ENCODE measurements at places on chromosomes 1 and 21.

DNA sequence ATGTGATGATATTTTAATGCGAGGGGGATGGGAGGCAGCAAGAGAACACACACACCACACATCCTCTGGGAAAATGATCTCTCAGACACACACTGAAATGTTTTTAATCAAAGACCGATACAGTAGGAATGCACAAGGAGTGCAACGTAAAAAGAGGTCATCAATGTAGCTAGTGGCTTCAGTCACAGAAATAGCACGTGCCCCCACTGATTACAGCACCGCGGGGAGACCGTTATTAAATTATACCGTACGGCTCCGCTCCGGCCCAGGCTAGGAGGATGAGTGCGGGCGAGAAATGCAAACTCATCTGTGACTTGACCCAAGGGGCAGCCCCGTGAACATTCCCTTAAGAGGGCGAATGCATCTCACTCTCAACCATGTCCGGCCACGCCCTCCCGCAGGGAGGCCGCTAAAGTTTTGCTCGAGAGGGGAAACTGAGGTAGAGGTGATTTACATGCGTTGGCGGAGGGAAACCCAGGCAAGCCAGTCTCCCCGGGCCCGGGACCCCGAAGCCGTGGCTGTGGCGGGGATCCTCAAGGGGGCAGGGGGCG is 552 bp downstream of the UBR4 start:
- DNase-seq, result peak; percentile 58

DNA sequence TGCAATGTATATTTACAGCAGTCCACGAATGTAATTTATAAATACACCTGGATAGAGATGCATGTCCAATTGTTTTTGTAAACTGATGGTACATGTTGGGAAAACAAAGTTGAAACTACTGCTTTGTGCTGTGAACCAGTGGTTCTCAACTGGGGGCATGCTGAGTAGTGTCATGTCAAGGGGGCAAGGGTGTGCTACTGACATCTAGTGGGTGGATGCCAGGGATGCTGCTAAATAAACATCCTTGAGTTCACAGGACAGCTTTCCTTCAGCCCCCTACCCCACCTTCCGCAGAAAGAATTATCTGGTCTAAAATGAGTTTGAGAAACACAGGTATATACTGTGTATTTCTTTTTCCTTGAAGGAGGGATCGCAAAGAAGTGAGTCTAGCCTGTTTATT is 95.9 kb downstream of the RASAL2 start:
- no peak for DNase-seq

- DNase-seq, result no peak
These were observed 18.3 kb downstream of the HOOK1 start for GRCh38 chr1:59833022-59833421.

- no peak for DNase-seq
These were observed 136.1 kb upstream of the IRF2BP2 start for GRCh38 chr1:234745844-234746797.

GRCh38 chr1:199931666-199932377 is 95.7 kb upstream of the NR5A2 start:
- no peak for DNase-seq

- peak; percentile 78 for DNase-seq
These were observed 31.0 kb upstream of the IL10 start for GRCh38 chr1:206803221-206803730.

- DNase-seq, result no peak
These were observed 42.9 kb upstream of the TDRD10 start for GRCh38 chr1:154459080-154459479.

- DNase-seq, result no peak
These were observed 40.8 kb downstream of the MCOLN2 start for GRCh38 chr1:84956097-84956496.

DNA sequence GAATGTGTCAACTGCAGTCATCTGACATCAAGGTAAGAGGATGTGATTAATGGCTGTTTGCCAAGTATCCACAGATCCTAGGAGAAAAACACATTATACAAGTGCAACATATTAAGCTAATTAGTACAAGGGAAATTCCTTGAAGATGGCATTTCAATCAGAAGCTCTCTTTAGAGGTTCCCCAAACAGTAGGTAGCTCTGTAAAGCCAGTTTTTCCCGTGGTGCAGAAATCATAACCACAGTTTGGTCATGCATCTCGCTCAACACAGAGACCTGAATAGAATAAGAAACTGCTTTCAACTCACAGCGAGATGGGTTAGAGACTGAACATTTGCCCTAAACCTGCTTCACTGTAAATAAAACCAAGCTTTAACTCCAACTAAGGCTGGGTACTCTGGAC is 230.5 kb upstream of the CAMK1G start:
- no peak for DNase-seq

GRCh38 chr1:204201348-204202040 is 5.2 kb upstream of the KISS1 start:
- no peak for DNase-seq

- DNase-seq, result no peak
These were observed 256.7 kb downstream of the COL11A1 start for GRCh38 chr1:102851616-102852015.

DNA sequence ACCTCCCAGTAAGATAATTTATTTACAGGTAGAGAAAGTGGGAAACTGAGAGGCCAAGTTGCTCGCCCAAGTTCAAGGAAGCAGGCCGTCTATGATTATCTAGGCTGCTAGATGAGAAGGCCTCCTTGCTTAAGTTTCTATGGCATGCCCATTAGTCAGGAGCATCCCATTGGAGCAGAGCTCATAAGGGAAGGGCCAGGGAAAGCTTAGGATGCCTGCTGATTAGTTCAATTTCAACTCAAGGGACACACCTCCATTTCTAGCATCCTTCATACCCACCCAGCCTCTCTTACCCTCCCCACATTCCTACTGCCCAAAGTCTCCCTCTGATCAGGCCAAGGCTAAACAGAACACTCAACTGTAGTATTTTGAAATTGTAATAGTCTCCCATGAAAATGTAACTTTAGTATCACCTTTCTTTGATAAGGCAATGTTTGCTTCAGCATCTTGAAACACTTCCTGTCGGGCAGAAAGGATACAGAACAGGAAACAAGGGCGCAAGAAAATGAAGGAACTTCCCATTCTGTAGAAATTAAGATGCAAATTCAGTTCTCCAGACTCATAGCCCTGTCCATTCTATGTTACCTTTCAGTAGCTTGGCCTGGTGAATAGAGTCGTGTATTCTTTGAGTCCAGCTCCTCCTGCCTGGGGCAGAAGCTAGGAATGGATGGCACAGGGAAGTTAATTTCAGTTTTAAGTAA is 46.3 kb upstream of the TARBP1 start:
- DNase-seq, result no peak

- no peak for DNase-seq
These were observed 268.8 kb upstream of the CSF3R start for GRCh38 chr1:36751525-36751924.

GRCh38 chr1:88175631-88176226 is 508.3 kb upstream of the PKN2 start:
- DNase-seq, result no peak

DNA sequence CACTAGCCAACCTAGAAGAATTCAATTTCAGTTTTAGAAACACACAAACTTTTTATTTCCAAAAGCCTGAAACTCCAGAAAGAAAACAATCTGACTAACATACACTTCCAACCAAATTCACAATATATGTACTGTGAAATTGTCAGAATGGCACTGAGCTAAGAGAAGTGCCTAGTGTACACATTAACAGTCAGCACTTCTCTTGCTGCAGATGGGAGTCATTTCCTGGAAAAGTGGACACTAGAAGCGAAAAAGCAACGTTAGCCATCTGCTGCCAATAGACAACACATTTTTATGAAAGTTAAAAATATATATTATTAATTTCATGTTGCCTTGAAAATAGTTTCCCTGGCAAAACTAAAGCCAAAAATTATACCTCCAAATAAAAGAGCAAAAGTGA is 66.1 kb downstream of the EPS15 start:
- no peak for DNase-seq

GRCh38 chr21:36237441-36237840 is 80.8 kb downstream of the DOP1B start:
- DNase-seq, result no peak

GRCh38 chr21:43720539-43721166 is 1.7 kb downstream of the PDXK start:
- DNase-seq, result no peak

DNA sequence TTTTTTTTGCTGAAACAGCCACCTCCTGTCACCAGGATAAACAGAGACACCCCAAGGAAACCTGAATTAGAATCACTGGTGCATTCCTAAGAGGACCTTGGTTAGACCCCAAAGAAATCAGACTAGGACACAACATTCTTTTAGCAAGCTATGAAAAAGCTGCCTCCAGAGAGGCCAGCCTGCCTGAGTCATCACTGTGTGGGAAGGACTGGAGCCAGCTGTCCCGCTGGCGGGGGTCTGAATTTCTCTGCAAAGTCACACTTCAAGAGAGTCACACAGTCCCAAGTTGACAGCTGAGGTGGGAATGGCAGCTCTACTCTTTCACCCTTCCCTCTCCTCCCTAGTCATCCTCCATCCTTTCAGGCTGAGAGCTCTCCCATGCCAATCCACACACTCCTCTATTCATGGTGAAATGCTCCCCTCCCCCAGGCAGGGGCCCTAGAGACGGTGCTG is 405.0 kb upstream of the POU3F1 start:
- DNase-seq, result no peak

GRCh38 chr1:234495231-234495990 is 16.4 kb upstream of the TARBP1 start:
- DNase-seq, result no peak

DNA sequence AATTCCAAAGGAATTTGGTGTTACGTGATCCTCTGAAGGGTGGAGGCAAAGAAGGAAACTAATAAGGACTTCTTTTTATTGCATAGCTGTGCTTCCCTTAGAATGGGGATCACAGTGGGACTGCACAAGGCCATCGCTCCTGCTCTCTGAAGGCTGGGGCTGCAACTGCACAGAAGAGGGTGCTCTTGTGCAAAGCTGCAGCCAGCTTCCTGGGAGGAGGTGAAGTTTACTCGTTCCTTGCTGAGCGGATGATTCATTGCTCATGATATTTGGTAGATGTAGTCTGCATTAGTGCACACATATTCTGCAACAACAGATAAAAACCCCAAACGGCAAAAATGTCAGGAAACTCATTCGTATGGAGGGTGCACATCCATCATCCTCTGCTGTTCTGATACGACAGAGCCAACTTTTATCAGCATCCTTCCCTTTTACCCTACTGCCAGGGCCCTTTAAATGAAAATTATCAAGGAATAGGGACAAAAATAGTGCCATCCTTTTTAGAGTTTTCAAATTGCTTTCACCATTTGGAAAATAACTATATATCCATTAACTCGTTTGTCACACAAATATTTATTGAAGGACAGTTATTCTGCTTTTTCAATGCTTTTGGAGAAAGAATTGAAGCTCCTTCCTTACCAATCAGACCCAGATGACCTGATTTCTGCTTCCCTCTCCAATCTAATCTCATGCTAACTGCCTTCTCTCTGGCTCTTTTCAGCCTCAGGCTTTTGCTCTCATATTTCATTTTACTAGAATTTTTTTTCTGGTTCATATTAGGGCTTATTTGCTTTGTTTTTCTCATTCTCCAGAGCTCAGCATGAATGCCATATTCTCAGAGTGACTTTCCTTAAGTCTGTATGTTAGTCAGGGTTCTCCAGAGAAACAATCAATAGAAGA is 263.6 kb downstream of the DUSP10 start:
- DNase-seq, result peak; percentile 36

DNA sequence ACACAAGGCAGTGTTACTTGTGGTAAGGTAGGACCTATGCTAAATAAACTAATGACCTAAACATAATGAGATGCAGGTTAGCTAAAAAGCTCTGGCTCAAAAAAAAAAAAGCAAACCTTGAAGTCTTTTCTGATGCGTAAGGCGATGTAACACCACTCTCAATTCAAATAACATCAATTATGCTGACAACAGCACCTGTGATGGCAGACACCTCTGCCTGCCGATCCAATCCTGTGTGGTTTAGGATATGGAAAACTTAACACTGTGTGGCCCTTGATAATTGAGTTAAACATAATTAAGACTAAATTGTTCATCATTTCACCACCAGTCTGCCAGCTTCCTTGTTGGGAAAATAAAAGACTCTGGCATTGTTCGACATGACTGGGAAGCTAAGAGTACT is 9.1 kb downstream of the RPAP2 start:
- no peak for DNase-seq

DNA sequence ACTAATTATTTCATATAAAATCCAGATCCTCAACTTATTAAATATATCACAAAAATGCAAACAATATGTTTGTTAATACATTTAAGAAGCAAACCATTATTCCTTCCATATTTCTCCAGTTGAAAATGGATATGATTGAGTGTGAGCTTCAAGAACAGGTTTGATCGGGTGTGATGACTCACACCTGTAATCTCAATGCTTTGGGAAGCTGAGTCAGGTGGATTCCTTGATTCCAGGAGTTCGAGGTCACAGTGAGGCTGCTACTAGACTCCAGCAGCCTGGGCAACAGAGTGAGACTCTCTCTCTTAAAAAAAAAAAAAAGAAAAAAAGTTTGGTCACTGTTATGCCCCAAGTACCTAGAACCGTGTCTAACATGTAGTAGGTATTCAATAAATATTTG is 42.9 kb upstream of the RRP15 start:
- DNase-seq, result no peak

GRCh38 chr1:171279678-171280077 is 31.4 kb downstream of the FMO1 start:
- no peak for DNase-seq

DNA sequence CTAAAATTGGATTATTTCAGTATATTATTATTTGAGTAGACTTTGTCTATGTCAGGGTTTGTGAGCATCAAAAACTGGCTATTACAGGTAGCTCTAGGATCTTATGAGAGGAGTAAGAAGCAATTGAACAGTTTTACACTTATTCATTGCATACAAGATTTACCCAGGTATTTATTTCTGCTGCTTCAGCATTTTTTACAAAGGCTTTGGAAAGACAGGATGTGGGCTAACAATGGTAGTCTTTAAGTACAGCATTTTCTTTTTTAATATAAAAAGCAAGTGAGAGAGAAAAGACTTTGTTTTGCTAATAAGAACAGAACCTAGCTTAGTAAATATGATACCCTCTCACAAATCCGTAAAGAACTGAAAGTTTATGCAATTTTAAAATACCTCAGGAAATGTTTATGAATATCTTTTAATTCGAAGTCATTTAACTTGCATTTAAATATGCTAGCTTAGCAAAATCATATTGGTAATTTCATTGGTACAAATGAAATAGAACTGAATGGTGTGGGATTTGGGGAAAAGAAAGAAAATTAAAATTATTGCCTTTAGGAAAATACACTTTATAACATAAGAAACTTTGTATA is 32.1 kb upstream of the RGS18 start:
- DNase-seq, result no peak

- no peak for DNase-seq
These were observed 39.6 kb upstream of the DOCK7 start for GRCh38 chr1:62727656-62728407.

GRCh38 chr1:78281580-78281979 is 209.2 kb upstream of the PTGFR start:
- no peak for DNase-seq

DNA sequence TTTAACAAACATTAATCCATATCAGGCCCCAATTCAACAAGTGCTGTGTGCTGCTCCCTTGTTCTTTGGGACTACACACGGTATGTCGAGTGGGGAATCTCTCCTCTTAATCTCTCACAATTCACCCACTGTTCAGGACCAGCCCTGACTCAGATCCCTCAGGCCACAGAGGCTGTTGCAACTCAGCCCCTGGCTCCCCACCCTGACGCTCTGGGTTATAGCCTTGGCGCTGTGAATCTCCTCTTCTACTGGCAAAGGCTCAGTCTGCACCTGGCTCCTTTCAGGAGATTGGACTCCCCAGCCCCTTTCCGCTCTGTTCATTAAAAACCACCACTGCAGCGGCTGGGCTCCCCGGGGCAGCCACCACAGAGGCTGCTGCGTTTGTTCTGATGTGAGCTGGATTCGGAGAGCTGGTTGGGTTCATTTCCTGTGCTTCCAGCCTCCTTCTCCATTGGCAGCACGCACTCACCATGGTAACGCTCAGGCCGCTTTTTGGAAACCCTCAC is 13.0 kb downstream of the CAPN8 start:
- DNase-seq, result no peak
